ENCODE measurements at places on chromosomes 5 and 9.
A peak's percentile ranks its signal among the peaks of the same experiment; 100 is the strongest.

GRCh38 chr9:13707612-13708576, 428.4 kb upstream of the MPDZ start:
- no peak for DNase-seq

GRCh38 chr5:43661102-43661501, 58.1 kb downstream of the NNT start:
- no peak for DNase-seq

- no peak for DNase-seq
Measured at GRCh38 chr9:88889386-88889785, 101.9 kb upstream of the S1PR3 start.

DNA sequence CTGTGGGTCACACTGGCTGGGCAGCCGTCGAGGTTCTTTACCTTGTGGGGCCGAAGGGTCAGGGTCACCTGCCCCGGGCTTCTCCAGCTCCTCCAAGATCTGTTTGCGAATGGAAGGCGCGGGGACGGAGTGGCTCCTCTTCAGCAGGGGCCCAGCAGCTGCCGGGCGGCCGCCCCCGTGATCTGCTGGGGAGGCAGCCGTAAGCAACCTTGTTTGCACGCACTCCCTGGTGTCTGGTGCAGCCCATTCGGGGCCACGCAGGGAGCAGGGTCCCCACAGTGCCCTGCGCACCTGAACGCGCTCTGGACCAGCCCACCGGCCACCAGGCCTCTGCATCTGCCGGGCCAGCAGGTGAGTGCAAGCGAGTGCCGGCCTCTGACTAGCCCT, 34.9 kb downstream of the PNPLA7 start:
- no peak for DNase-seq

DNA sequence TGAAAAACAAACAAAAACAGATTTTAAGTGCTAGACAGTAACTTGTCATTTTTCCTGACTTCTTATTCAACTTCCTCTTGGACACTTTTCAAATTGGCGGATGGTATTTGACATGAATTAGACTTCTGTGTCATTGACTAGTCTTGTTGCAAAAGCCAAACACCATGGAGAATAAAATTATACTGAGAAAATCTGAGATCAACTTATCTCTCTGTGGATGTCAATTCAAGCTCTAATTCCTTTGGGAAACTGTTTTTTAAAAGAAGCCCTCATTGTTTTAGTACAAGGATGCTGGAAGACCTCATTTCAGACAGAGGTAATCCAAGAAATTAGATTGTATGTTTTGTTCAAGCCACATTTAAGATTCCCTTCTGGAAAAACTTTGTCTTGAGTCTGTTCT, 831.0 kb downstream of the SEMA5A start:
- DNase-seq, result no peak

- peak; percentile 53 for DNase-seq
Measured at GRCh38 chr9:133734590-133735414, 3.4 kb downstream of the SARDH start.

DNA sequence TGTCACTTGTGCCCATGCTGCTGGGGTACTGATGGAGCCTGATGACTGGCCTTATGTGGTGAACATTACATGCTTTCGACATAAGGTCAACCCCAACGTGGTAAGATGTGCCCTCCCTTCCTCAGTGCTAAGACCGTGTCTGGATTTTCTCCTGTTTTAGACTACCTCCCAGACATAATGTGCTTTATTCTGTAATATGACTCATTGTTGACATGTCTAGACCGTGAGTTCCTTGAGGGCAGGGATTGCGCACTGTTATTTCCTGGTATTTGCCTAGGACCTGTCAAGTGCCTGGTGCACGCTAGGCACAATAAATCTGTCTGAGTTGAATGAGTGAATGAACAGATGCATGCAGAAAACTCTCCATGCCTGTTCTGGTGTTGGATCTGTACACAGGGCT, 346.0 kb downstream of the KDM4C start:
- no peak for DNase-seq

- DNase-seq, result no peak
Measured at GRCh38 chr5:171571663-171572062, 152.2 kb downstream of the FGF18 start.

DNA sequence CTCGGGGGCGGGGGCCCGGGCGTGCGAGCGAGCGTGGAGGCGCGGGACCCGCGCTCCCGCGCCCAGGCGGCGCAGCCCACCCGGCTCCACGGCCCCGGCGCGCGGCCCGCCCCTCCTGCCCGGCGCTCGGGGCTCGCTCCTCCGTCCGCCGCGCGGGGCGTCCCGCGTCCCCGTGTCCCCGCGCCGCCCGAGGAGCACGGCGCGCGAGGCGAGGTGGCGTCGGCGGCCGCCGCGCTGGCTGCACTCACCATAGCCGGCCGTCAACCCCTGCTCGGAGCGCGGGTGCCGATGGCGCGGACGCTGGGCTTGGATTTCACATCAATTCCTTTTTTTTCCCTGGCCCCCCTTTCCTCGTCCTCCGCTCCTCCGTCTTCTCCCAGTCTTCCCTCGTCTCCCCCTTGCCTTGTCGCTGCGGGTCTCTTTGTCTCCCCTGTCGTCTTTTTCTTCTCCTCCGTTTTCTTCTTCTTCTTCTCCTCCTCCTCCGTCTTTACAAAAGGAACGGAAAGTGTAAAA, 494 bp downstream of the PTCH1 start:
- no peak for DNase-seq
